ENCODE measurements at places on chromosomes 3 and 15. TPM values are rescaled to one million over a fixed set of nuclear protein-coding genes. Genes with fewer than 3 reads are reported as not detected.

The TP63 gene
- 0.13 TPM for total RNA-seq

The C3orf85 gene
- total RNA-seq: not detected

The NANOGP8 gene
- not detected for total RNA-seq

The RTP4 gene
- 0.58 TPM for total RNA-seq

The KNG1 gene
- total RNA-seq: not detected

The ITPKA gene
- total RNA-seq: not detected

The GOLGA8S gene
- not detected for total RNA-seq

The MYEF2 gene
- total RNA-seq: 94.2 TPM

The GTPBP8 gene
- 7.8 TPM for total RNA-seq

- ATAC-seq: no peak
Observed at GRCh38 chr15:70587896-70588567, 175.3 kb downstream of the UACA start.

DNA sequence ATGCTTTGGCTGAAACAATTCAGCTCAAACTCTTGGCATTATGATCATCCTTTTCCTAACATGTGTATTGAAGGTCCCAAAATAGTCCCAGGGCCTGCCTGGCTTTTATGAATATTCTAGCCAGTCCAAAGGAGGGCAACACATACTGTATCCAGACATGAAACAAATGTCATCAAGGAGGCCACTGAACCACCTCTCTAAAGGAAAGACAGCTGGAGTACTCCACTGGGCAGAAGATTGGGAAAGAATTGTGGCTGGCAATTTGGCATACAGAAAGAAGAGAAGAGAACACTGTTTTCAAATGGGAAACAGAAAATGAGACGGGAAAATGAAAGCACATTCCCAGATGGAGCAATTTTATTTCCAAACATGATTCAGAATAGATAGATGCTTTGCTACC is 80.6 kb downstream of the NCEH1 start:
- peak; percentile 17 for ATAC-seq

DNA sequence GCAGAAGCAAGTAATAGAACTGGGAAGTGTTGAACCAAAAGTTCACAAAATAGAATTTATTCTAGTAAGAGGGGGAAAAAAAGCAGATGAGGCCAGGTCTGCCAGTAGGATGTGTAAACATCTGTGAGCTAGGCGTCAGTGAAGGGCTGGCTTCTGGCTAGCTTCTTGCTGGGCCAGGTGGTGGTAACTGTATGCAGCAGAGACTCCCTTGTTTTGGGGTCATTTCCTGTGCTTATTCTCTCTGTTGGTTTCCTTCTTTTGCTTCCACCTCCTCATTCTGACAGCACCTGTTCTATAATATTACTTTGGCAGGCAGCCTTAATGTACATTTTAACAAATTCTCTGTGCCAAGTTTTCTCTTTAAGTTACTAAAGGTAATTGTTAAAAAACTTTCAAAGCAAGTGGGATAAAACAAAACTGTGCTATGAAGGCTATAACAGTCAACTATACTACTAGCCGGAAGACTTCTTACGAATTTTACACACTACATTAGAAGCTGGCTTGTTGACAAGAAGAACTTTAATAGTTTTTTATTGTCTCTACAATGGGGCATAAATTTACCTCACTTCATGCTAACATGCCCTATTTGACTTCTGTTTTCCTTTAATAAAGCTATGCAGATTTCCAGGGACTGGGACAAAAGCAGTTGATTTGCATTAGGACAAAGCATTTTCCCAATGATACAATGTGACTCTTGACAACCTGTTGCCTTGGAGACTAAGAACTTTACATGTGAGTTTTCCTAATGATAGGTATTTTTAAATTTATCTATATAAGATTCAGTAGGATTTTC is 318.8 kb upstream of the NAALADL2 start:
- ATAC-seq: no peak

- ATAC-seq: no peak
Observed at GRCh38 chr3:81308306-81308705, 453.1 kb downstream of the GBE1 start.

DNA sequence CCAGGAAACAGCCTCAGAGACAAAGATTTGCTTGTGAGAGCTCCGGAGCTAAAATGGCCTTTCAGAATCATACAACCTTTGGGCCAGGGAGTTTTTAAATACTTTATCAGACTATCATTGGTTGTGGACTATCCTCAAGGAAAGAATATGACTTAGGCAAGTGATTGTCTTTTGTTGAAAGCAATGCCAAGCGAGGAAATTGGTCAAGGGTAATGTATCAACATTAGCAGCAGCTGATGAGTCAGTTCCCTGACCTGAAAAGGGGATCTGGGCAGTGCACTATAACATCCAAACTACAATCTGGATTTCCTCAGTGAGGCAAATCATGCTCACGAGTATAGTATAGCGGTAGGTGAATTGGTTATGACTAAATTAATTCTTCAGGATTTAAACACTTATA is 303.6 kb downstream of the LSAMP start:
- no peak for ATAC-seq

- ATAC-seq: no peak
Observed at GRCh38 chr15:62446984-62447383, 281.9 kb upstream of the C2CD4B start.

- no peak for ATAC-seq
Observed at GRCh38 chr3:132624790-132625189, 27.7 kb downstream of the ACKR4 start.

- ATAC-seq: no peak
Observed at GRCh38 chr15:41482110-41482877, 11.4 kb upstream of the ITPKA start.

GRCh38 chr3:174951498-174952005 is 92.4 kb downstream of the NAALADL2 start:
- no peak for ATAC-seq

GRCh38 chr3:142999881-143000280 is 1.5 kb upstream of the U2SURP start:
- no peak for ATAC-seq

DNA sequence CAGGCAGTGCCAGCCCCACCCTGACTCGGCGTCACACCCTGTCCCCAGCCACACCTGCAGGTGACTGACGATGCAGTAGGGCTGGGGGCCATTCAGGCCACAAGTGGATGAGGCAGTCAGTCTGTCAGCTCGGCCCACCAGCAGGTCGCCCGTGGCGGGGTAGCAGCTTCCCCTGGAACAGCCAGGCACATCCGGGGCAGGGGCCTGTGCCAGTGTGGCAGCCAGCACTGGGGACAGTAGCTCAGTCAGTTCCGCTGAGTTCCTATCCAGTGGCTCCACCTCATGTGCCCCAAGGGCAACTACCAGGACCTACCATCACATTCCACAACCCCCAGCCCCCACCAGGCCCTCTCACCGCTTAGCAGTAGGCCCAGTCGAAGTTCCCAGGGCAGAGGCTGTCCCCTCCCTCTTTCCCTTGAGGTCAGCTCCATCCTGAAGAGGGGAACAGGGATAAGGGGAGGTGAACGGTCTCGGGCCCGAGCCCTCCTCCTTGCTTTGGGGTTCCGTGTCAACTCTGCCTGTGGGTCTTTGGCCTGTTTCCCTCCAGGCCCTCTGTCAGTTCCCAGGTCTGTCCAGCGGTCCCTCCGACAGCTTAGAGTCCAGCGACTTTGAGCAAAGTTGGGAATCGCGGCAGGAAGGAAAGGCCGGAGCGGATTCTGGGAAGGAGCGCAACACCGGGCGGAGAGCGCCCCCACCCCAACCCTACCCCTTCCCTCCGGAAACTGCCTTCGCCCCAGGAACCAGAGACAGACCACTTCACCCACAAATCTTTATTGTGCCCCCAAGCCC is at the start of gene LAMB2:
Gene LAMB2, minus strand, starts transcription at position 614 of the 789 bp plus-strand sequence. Its CDS starts 183 bp downstream, at position 431.
- ATAC-seq: peak; percentile 85

DNA sequence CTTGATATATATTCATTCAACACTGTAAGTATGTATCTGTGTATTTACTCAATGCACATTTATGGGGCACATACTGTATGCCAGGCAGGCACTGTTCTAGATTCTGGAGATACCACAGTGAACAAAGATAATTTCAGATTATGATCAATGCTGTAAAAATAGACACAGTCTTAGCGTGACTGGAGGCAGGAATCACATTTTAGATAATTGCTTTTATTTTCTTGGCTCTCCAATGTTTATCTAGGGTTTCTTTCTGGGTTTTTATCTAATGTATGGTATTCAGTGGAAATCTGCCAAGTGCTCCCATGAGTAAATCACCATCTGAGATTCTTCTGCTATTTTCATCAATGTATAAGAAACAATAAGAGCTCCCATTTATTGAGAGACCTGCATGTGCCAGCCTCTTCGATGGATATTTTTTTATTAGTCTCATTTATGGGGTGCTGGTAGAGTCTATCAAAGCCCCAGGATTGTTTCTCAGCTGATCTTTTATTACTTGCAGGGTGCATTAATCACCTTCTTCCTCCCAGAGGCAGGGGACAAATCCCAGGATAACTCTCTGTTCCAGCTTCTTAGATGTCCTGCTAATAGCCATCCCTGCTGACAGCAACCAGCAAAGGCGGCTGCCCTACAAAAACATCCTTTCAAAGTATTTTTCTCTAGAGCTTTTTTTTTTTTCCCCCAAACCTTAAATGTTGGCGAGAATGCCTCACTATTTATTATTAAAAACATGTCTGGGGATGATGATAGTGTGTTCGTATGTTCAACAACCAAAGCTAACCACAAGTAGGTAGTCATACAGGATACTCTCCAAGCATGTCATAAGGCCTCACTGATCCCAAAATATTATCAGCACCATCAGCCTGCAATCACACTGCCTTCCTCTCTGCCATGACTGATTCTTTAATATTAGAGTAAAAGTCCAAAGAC is 331.0 kb upstream of the RASGRP1 start:
- ATAC-seq: no peak

DNA sequence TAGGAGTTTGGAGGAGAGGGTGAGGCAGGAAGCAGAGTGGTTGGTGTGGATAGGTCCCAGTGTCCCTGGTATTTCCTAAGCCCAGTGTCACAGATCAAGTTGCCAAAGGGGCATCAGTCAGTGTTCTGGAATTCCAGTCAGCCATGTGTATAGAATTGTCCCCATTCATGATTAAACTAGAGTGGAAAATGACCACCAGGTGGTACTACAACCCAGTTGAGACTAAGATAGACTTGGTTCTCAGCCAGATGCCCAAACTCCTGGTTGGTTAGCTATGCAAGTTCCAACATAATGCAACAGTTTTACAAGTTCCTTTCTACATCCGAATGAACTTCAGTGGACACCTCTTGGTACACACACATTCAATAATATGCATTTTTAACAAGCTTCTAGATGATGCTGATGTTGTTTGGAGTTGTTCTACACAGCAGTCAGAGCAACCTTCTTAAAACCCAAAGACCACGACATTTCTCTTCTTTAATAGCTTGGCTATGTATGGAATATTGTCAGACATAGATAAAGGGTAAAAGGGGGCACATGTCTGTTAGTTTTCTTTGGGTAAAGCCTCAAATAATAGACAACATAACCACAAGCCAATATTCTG is 8.4 kb upstream of the ATR start:
- ATAC-seq: peak; percentile 63

- ATAC-seq: no peak
Observed at GRCh38 chr15:72961346-72961745, 90.9 kb upstream of the NEO1 start.
